ENCODE measurements at places on chromosomes 2 and 18.

DNA sequence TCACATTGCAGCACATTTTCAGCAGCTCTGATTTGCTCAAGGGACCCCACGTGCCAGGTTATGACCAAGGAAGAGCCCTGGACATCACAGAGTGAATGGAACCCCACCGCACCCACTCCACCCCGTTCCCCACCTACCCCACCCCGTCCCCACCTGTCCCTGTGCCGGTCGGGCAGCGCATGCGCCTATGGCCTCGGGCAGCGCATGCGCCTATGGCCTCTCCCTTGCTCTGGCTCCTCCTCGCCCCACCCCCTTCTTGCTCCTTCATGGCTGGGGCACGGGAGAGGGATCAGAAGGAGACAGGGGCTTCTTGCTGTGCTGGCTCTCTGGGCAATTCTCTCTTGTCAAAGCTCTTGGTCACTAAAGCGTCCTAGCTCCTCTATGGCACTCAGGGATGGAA lies 371.8 kb upstream of the HS6ST1 start:
- no peak for DNase-seq

- peak; percentile 1 for DNase-seq
These were observed 387.6 kb downstream of the FIGN start for GRCh38 chr2:163347982-163348856.

DNA sequence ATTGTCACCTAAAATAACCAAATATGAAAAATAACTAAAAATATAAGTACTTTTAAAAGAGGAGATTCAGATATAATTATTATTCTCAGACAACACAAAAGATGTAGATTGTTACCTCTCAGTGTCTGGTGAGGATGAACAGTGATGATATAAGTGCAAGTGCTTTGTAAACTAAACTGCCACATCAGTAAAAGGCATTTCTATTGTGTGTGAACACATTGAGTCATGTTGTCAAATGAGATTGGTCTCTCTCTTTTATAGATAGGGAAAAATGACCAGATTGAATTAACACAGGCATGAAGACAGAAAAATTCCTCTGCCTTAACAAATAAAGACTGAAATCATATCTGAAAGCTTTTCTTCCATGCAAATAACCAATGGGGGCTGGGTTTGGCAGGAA lies 182.4 kb upstream of the TMEFF2 start:
- DNase-seq = no peak

GRCh38 chr18:13374096-13374467 lies 155.5 kb downstream of the LDLRAD4 start:
- no peak for DNase-seq

DNA sequence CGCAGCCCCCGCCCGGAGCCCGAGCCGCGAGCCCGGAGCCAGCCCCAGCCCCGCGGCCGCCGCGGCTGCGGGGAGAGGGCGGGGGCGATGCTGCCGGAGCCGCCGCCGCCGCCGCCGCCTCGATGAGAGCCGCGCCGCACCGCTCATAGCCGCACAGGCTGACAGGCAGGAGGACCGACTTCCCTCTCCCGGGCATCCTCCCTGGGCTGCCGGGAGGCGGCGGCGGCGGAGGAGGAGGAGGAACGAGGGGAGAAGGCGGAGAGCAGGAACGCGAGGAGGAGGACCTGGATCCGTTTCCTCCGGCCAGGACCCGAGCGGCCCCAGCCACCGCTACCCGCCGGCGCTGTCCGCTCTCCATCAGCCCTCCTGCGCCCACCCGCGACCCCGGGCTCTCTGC lies 370 bp downstream of the KLHL29 start:
- peak; percentile 26 for DNase-seq

GRCh38 chr18:78632111-78632541 lies 347.5 kb upstream of the SALL3 start:
- DNase-seq = peak; percentile 14

DNA sequence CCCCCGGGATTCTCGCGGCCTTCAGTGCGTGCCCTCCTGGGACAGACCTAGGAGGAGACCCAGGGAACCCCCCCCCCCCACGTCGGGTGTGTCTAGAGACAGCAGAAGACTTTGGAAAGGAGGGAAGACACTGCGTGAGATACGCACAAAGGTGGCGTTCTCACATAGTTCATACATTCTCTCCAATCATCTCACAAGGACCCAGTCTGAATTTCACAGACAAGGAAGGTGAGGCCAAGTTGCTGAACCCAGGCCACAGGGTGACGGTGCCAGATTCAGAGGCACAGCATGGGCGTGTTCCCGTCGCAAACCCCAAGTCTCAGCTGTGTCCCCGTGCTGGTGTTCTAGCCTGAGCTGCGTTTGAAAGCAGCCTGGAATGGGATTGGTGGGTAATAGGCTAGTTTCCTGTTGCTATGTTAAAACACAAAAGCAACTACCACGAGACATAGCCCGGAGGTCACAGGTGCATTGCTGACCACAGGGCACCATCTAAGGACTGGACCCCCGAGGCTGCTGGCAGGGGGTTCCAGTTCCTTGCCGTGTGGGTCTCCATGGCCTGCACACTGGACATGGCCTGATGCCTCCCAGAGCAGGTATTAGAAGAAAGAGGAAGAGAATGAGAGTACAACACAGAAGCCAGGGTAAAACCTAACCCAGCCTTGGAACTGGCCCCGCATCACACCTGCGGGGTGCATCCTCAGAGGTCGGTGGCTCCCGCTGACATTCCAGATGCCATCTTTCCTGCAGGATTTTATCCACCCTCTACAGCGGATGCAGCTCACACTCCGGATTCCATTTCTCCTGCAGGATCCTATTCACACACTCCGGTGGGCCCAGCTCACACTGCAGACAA lies 1.1 kb upstream of the PXDN start:
- DNase-seq = no peak

- peak; percentile 44 for DNase-seq
These were observed at the start of gene ZNF516 for GRCh38 chr18:76495006-76495370. ZNF516 (minus strand) TSS chr18:76495242; CDS start chr18:76443054, 52,188 bp downstream.

GRCh38 chr2:20051532-20052228 lies at the start of gene LAPTM4A:
LAPTM4A (minus strand) TSS chr2:20051628; CDS start chr2:20051520, 108 bp downstream.
- DNase-seq = peak; percentile 98

DNA sequence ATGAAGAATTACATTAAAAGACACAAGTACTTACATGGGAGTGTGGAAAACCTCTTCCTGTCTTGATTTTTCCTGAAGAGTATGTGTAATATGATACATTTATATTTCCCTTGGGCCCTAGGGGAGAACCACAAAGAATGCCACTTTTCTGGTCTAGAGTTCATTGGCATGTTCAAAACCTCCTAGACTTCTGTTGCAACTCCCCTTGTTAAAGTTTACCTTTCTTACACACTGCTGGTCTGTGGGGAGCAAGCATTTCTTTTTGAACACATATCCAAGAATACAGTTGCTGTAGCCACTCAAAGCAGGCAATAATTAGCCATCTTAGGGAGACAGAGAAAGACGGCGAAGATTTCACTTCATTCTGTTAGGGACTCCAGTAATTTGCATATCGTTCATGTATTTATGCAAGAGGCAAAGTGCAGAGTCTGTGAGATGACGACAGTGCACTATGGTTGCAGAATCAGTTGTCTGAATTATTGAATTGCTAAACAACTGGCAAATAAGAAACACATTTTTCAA lies 103.5 kb downstream of the NOL4 start:
- DNase-seq = no peak

GRCh38 chr2:152394326-152394725 lies 59.4 kb downstream of the FMNL2 start:
- no peak for DNase-seq

- no peak for DNase-seq
These were observed 72.9 kb downstream of the XRCC5 start for GRCh38 chr2:216181953-216182461.

DNA sequence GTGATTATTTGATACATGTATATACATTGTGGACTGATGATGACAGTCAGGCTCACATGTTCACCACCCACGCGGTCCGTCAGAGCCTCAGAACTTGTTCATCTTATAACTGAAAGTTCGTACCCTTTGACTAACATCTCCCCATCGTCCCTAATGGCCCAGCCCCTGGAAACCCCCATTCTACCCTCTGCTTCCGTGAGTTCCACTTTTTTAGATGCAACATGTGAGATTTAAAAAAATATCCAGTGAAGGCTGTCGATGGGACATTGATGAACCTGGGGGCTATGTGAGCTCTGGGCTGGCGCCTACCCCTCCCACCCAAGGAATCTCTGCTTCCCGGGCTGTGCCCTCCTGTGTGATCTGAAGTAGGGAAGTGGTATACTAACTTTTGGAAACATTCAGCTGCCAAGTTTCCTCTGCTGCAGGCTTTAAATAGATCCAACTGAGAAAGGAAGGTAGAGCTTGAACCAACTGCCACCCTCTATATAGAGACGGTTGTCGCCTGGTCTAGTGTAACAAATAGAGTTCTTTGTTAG lies 163.8 kb downstream of the FAM210A start:
- DNase-seq = peak; percentile 96

GRCh38 chr2:231991664-231992063 lies 30.2 kb downstream of the DIS3L2 start:
- DNase-seq = no peak

DNA sequence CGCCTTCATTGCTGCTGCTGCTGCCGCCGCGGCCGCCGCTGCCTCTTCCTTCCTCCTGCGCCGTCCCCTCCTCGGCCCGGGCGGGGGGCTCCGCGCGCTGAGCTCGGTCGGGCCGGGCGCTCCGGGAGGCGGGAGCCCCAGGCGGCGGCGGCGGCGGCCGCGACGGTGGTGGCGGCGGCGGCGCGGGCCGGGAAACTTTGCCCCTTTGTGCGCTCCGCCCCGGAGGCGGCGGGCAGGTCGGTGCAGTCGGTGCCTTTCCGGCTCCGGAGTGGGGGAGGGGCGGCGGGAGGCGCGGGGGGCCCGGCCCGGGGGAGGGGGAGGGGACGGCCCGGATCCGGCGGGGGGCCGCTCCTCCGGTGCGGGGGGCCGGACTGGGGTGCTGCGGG lies 205 bp downstream of the TET3 start:
- DNase-seq = peak; percentile 69

GRCh38 chr2:171524018-171524401 lies 1.7 kb downstream of the CYBRD1 start:
- no peak for DNase-seq

GRCh38 chr2:75074228-75074627 lies 115.8 kb downstream of the POLE4 start:
- no peak for DNase-seq

- DNase-seq = no peak
These were observed 103.9 kb downstream of the CCBE1 start for GRCh38 chr18:59593291-59593717.

DNA sequence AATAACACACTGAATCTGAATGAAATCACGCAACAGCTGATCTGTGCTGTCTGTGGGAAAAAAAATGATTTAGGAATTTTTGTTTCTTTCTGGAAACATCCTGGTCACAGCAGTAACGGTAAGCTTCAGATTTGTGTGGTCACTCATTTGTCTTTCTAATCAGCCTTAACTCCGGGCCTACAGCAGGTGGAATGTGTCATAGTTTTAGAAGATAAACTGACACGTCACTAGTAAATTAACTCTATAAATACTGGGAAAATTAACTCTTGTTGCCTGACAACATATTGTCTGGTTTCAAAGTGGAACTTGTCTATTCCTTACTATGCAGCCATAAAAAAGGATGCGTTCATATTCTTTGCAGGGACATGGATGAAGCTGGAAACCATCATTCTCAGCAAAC lies 58.1 kb upstream of the NCK2 start:
- no peak for DNase-seq

DNA sequence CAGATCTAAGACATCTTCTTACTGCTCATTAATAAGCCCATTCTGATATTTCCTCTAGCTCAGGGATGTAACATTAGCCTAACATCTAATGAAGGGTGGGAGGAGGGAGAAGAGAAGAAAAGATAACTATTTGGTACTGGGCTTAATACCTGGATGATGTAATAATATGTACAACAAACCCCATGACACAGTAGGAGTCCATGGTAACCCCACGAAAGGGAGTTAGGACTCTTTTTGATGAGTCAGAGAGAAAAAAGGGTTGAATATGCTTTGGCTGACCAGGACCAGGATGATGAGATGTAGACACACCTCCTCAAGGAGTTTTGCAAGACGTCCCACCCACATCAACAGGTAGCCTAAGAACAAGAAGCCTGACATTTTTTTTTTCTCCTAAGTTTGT lies 34.4 kb upstream of the DLX2 start:
- DNase-seq = no peak

DNA sequence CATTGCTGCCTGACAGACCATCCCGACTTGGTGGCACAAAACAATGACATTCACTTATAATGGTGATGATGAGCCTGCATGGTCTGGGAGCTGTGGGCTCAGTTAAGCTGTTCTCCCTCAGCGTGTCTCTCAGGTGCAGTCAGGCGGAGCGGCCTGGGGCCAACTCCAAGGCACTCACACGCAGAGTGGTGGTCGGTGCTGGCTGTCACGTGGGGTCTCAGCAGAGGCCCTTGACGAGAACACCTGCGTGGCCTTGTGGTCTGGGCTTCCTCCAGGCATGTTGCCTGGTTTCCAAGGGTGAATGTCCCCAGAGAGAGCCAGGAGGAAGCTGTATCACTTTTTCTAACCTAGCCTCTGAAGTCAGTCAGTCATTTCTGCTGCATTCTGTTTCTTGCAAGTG lies 29.8 kb downstream of the ARMC9 start:
- no peak for DNase-seq

DNA sequence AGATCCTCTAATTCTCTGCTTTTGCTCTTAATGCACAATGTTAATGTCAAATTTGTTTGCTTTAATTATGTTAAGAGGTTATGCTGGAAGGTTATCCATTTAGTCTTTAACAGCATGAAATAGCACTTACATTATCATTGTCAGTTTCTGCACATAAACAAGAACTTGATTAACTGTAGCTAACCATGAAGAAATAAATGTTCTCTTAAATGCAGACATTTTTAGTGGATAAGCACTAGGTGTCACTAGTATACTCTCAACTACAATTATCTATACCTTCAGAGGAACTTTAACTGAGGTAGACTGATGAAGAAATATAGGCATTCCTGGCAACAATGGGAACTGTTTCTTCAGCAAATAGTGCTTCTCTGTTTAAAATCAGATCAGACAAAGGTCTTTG lies 178.8 kb upstream of the CHST9 start:
- DNase-seq = no peak

- DNase-seq = peak; percentile 59
These were observed 37.4 kb downstream of the ZNF236 start for GRCh38 chr18:76859474-76860339.

- no peak for DNase-seq
These were observed 21.2 kb downstream of the ATP6V1C2 start for GRCh38 chr2:10742666-10743065.

All from activated CD4-positive, alpha-beta T cell treated with anti-CD3 and anti-CD28 coated beads for 48 hours (primary cell).